ENCODE measurements at places on chromosomes 6 and 20. TPM values are rescaled to one million over a fixed set of nuclear protein-coding genes. Genes with fewer than 3 reads are reported as not detected.

Gene PERP
- 4.6 TPM for total RNA-seq

Gene ECT2L
- total RNA-seq, result not detected

Gene IL17A
- total RNA-seq, result 2.8 TPM

Gene SLC17A4
- total RNA-seq, result not detected

DNA sequence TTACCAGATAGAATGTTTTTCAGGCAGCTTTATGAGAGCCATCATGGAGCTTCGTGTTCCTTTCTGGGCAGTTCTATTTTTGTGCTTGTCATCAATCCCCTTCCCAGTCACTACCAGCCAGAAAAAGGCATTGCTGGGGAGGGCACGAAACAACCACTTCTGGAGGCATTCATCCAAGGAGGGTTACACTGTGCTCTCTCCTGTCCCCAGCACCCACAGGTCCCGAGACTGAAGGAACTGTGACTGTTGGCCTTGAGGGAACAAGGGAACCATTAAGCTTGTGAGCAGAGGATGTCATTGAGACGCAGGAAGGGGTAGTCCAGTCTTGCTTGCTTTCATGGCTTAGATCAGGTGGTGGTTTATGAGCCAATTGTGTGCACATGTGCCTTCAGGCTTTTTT is 20.1 kb upstream of the ENPP5 start:
- H3K4me1 ChIP-seq, result no peaks in the 10 kb centered on the region
- peaks cover 30% of the 10 kb centered on the region for H3K27me3 ChIP-seq
- H3K36me3 ChIP-seq, result no peaks in the 10 kb centered on the region
- no peak overlapping the region for H3K4me3 ChIP-seq
- H3K27ac ChIP-seq, result no peak overlapping the region

- peaks cover 14% of the 10 kb centered on the region for H3K27me3 ChIP-seq
- DNase-seq, result no peak
- H3K4me3 ChIP-seq, result no peak overlapping the region
- no peak overlapping the region for H3K27ac ChIP-seq
- peaks cover 8% of the 10 kb centered on the region for H3K4me1 ChIP-seq
These were observed 180.1 kb upstream of the RNF24 start for GRCh38 chr20:4195499-4195898.

GRCh38 chr6:37305841-37306425 is 47.9 kb upstream of the RNF8 start:
- H3K27ac ChIP-seq, result no peak overlapping the region
- H3K27me3 ChIP-seq, result no peaks in the 10 kb centered on the region
- H3K4me3 ChIP-seq, result no peak overlapping the region
- peaks cover 11% of the 10 kb centered on the region for H3K36me3 ChIP-seq
- no peaks in the 10 kb centered on the region for H3K4me1 ChIP-seq

- no peaks in the 10 kb centered on the region for H3K27me3 ChIP-seq
- H3K4me3 ChIP-seq, result no peak overlapping the region
- DNase-seq, result peak; percentile 61
- peaks cover 3% of the 10 kb centered on the region for H3K36me3 ChIP-seq
These were observed 8.3 kb downstream of the CEP250 start for GRCh38 chr20:35463455-35464300.

DNA sequence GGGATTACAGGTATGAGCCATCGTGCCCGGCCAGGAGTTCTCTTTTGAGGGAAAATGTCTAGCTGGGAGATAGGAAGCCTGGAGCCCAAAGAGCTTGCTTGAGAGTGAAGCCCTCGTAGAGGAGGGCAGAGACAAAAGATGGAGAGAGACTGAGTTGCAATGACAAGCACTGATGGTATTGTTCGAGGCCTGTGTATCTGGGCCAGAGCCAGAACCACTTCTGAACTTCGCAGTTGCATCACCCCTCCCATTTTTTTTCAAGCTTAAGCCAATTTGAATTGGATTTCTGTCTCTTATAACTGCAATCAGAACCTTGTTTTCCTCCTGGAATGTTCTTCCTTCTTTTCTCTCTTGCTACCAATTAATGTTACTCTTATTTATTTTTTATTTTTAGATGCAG is 83.1 kb downstream of the KCNB1 start:
- peaks cover 16% of the 10 kb centered on the region for H3K27me3 ChIP-seq
- no peaks in the 10 kb centered on the region for H3K4me1 ChIP-seq
- no peaks in the 10 kb centered on the region for H3K36me3 ChIP-seq

- H3K27ac ChIP-seq, result no peak overlapping the region
- no peak for DNase-seq
- H3K4me1 ChIP-seq, result peaks cover 12% of the 10 kb centered on the region
These were observed 814 bp downstream of the TFAP2B start for GRCh38 chr6:50819466-50819903.

GRCh38 chr20:4427940-4428586 is 293.6 kb upstream of the PRND start:
- H3K4me1 ChIP-seq, result peaks cover 11% of the 10 kb centered on the region
- H3K27ac ChIP-seq, result no peak overlapping the region
- H3K4me3 ChIP-seq, result no peak overlapping the region
- no peak for DNase-seq
- H3K27me3 ChIP-seq, result peaks cover 6% of the 10 kb centered on the region

DNA sequence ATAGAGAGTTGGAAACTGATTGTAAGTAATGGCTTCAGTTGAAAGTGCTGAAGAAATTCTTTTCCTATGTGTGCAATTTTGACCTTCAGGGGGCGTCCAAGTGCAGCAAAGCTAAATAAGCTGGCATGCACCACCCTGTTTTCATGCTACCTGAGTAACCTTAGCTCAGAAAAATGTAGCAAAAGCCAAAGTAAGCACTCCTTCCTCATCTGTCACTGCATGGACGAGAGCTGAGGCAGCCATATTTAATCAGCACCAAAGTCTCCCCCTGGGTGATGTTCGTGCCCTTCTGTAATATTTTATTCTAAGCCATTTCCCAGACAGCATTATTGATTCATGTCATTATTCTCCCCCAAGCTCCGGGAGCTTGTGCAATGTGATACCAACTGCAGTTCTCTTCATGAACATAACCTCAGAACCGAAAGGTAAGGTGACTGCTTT is 123.1 kb downstream of the RPS12 start:
- H3K27ac ChIP-seq, result no peak overlapping the region
- no peaks in the 10 kb centered on the region for H3K36me3 ChIP-seq
- H3K27me3 ChIP-seq, result peaks cover 37% of the 10 kb centered on the region
- H3K4me3 ChIP-seq, result no peak overlapping the region

DNA sequence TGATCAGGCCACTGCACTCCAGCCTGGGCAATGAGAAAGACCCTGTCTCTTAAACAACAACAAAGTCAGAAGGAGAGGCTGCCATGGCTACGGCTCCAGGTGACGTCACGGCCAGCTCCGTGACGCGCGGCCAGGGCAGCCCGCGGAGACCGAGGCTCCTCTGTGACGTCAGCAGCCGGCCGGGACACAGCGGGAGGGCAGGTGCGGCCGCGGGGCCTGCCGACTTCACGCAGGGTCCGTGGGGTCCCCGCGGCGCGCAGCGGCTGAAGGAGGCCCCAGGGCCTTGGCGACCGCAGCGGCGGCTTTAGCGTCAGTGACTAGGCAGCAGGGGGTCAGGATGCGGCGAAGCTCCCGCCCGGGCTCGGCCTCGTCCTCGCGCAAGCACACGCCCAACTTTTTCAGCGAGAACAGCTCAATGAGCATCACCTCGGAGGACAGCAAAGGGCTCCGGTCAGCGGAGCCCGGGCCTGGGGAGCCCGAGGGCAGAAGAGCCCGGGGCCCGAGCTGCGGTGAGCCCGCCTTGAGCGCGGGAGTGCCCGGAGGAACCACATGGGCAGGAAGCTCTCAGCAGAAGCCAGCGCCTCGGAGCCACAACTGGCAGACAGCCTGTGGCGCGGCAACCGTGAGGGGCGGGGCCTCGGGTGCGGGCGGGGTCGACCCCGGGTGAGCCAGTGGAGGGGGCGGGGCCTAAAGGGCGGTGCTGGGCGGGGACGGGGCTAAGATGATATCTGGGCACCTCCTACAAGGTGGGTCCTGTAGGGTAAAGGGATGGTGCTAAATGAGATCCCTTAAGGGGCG is at the start of gene SPAG4:
Gene SPAG4 (plus strand): TSS at position 163 of the 798 bp plus-strand sequence. CDS start 175 bp downstream, at position 338.
- H3K4me1 ChIP-seq, result peaks cover 55% of the 10 kb centered on the region
- H3K36me3 ChIP-seq, result no peaks in the 10 kb centered on the region
- H3K27ac ChIP-seq, result peak within 1 kb of the TSS; percentile 89
- no peaks in the 10 kb centered on the region for H3K27me3 ChIP-seq
- peak within 1 kb of the TSS; percentile 89 for H3K4me3 ChIP-seq

DNA sequence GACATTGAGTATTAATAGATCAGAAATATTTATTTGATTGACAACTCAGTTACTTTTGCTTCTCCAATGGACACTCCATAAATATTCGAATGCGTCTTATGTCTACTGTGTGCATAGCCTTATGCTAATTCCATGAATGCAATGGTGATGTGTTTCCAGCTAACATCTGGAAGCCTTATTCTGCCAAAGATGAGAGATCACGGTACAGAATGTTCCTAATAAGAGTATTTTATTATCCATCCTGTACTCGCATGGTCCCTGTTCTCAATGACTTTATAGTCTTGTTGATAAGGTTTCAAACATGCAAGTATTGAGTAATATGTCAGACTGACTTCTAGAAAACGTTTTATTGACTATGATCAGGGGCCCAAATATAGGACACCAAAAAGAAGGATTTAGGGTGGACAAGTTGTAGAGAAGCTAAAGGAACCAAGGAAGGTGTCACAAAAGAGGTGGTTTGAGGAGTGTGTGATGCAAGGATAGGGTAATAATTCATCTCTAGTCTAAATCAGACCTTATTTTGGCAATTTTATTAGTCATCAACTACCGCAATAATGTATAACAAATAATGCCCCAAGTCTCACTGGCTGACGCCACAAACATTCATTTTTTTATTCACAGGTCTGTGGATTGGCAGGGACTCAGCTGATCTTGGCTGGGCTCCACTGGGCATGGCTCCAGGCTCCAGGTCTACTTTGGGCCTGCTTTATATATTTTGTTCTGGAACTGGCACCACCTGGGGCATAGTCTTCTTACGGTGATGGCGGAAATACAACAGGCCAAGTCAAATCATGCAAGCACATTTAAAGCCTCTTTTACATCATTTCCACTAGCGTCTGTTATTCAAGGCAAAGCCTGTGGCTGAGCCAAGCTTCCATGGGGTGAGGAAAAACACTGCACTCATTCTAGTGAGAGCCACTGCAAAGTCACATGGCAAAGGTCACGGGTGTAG is 24.5 kb upstream of the CD83 start:
- peaks cover 69% of the 10 kb centered on the region for H3K4me1 ChIP-seq
- DNase-seq, result no peak
- no peak overlapping the region for H3K27ac ChIP-seq
- H3K36me3 ChIP-seq, result no peaks in the 10 kb centered on the region

GRCh38 chr20:37880726-37881591 is 22.0 kb upstream of the VSTM2L start:
- no peak overlapping the region for H3K27ac ChIP-seq
- H3K27me3 ChIP-seq, result no peaks in the 10 kb centered on the region
- no peak overlapping the region for H3K4me3 ChIP-seq
- no peaks in the 10 kb centered on the region for H3K36me3 ChIP-seq

GRCh38 chr6:159726918-159727716 is at the start of gene WTAP:
Gene WTAP, plus strand, starts transcription at chr6:159727506. Its CDS starts 8,760 bp downstream, at chr6:159736266.
- H3K27ac ChIP-seq, result peak within 1 kb of the TSS; percentile 99
- no peaks in the 10 kb centered on the region for H3K27me3 ChIP-seq
- peak; percentile 97 for DNase-seq
- H3K4me1 ChIP-seq, result peaks cover 65% of the 10 kb centered on the region

GRCh38 chr6:122838060-122838780 is 49.2 kb downstream of the SMPDL3A start:
- H3K27me3 ChIP-seq, result peaks cover 21% of the 10 kb centered on the region
- H3K4me1 ChIP-seq, result no peaks in the 10 kb centered on the region
- H3K4me3 ChIP-seq, result no peak overlapping the region

- H3K27me3 ChIP-seq, result no peaks in the 10 kb centered on the region
- no peak overlapping the region for H3K27ac ChIP-seq
- H3K4me3 ChIP-seq, result no peak overlapping the region
- no peaks in the 10 kb centered on the region for H3K4me1 ChIP-seq
- DNase-seq, result no peak
These were observed 125.3 kb upstream of the PLCB4 start for GRCh38 chr20:8943631-8944030.

DNA sequence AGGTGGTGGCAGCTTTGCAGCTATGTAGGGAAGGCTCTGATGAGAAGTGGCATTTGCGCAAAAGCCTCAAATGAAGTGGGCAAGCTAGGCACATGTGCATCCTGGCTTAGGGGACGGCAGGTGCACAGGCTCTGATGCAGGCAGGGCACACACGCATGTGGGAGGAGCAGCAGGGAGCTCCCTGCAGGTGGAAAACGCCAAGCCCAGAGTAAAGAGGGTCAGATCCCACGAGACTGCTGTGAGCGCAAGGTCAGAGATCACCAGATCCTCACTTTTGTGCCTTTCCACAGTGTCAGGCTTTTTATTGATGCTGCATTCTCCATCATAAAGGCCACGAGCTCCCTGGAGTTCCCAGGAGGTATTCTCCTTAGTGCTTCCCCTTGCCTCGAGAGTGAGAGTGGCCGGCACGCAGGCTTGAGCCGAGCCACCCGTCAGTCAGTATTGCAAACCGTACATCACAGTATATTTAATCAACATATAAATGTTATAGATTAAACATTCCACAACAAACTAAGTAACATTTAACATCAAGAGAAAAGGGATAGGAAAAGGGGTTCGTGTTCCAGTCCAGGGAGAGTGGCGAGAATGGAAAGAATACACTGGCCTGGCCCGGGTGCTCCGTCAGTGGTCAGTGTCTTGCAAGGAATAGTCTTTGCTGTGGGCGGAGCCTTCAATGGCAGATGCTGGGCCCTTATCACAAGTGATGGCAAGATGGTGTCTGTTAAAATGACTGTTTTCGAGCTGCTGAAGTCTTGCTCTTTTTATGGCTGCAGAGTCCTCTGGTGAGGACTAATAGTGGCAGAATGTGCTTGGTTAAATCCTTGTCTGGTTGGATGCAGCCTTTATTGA is 109.4 kb downstream of the SYNDIG1 start:
- H3K36me3 ChIP-seq, result no peaks in the 10 kb centered on the region
- H3K4me3 ChIP-seq, result no peak overlapping the region
- no peaks in the 10 kb centered on the region for H3K27me3 ChIP-seq
- H3K4me1 ChIP-seq, result no peaks in the 10 kb centered on the region
- H3K27ac ChIP-seq, result no peak overlapping the region

Data from activated T-cell treated with anti-CD3 and anti-CD28 coated beads, Interleukin-2, amount 50 U/mL, for 72 hours (primary cell).